Activated CD4-positive, alpha-beta T cell treated with anti-CD3 and anti-CD28 coated beads for 36 hours (primary cell): ENCODE measurements at places on chromosomes 5 and 9. TPM values are rescaled to one million over a fixed set of nuclear protein-coding genes. Genes with fewer than 3 reads are reported as not detected.

FLT4 gene
- total RNA-seq: 0.98 TPM

ZBED3 gene
- total RNA-seq: 2.9 TPM

IL4 gene
- total RNA-seq: 0.77 TPM

DNA sequence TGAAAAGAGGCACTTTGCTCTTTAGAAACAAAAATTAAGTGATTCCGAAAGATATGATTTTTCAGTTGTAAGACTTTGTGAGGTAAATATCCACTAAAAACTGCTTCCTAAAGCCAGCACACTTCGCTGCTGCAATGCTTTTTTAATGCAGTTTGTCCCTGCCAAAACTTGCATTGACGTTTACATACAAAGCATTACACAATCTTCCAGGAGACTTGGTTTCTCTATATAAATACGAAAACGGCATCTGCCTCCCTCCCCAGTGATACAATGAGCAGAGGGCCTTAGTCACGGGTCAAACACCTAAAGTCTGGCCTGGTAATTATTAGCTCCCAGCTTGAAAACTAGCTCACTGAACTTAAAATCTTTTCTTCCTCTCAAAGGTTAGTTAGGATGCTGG lies 170.7 kb downstream of the TSSK1B start:
- no peaks in the 10 kb centered on the region for H3K4me1 ChIP-seq
- no peak for DNase-seq
- no peaks in the 10 kb centered on the region for H3K27me3 ChIP-seq
- H3K36me3 ChIP-seq: no peaks in the 10 kb centered on the region
- H3K4me3 ChIP-seq: no peak overlapping the region

DNA sequence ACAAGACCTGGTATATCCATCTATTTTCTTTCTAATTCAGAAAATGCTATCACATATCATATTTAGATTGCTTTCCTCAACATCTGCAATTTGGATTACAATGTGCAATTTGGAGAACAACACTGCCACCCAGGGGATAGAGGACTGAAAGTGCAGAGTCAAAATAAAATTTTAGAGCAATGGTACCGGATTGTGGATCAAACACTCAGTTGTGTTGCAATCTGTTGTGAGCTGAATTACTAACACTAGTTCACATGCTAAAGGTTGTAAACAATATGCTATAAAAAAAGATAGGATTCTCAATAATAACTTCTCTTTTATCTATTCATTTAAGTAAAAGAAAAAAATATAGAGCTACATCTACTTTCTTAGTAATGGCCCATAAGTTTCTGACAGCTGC lies 11.9 kb upstream of the SRFBP1 start:
- no peaks in the 10 kb centered on the region for H3K4me1 ChIP-seq
- H3K4me3 ChIP-seq: no peak overlapping the region
- H3K27ac ChIP-seq: no peak overlapping the region
- DNase-seq: peak; percentile 35

DNA sequence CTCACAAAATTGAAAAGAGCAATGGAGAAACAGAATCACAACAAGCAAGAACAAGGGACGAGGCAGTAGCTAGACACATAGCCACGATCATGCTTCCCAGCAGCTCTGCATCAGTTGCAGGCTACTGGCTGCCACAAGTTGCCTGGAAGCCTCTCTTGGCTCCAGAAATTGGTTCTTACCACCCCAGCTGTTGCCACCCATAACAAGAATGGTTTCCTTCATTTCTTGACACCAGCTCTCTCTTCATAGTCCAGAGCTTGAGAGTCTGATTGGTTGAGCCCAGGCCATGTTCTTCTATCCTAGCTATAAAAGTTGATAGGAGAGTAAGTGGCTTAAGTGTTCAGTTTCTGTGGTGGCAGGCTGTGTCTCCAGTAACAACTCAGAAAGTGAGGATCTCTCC lies 210.7 kb upstream of the ANKRD55 start:
- no peaks in the 10 kb centered on the region for H3K36me3 ChIP-seq
- H3K27me3 ChIP-seq: no peaks in the 10 kb centered on the region
- H3K4me3 ChIP-seq: no peak overlapping the region
- H3K27ac ChIP-seq: no peak overlapping the region
- DNase-seq: no peak

- H3K4me1 ChIP-seq: peaks cover 59% of the 10 kb centered on the region
- peak overlapping the region; percentile 99 for H3K27ac ChIP-seq
- peaks cover 37% of the 10 kb centered on the region for H3K36me3 ChIP-seq
- DNase-seq: peak; percentile 83
- peak overlapping the region; percentile 11 for H3K4me3 ChIP-seq
- H3K27me3 ChIP-seq: no peaks in the 10 kb centered on the region
Measured at GRCh38 chr5:172133359-172134029, 54.5 kb downstream of the STK10 start.

DNA sequence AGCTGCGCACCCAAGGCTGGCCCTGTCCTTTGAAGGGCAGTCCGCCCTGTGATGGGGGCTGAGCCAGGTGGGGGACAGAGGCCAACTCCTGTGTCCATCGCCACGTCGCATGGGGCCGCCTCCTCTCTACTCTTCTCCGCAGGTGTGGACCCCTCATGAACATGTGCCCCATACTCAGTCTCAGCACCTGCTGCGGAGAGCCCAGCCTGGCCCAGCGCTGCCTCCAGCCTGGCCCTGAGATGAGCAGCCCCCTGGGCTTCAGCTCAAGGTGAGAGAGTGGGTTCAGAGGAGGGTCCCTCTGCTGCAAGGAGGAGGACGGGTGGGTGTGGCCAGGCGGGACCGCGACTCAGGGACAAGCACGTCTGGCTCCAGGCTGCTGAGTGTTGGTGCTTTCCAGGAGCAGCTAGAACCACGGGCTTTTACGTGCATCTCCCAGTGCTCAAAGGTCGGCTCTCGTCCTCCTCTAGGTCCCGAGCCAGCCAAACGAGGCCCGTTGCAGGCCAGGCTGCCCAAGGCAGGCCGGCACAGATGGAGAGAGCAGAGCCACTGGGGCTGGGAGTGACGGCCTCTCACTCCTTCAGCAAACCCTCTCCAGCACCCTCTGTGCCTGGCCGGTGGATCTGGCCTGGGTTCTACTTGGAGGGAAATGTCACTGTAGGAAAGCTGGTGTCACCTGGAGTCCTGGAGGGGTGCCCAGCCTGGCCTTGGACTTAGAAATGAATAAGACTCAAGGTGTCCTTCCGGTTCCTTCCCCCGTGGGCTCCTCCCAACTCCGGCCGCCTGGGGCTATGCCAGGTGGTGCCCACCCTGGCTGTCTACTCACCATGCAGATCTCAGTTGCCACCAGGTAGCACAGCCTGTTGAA lies 48.9 kb upstream of the RNF130 start:
- peaks cover 7% of the 10 kb centered on the region for H3K27me3 ChIP-seq
- no peaks in the 10 kb centered on the region for H3K36me3 ChIP-seq
- H3K4me1 ChIP-seq: no peaks in the 10 kb centered on the region
- H3K27ac ChIP-seq: no peak overlapping the region
- no peak overlapping the region for H3K4me3 ChIP-seq

DNA sequence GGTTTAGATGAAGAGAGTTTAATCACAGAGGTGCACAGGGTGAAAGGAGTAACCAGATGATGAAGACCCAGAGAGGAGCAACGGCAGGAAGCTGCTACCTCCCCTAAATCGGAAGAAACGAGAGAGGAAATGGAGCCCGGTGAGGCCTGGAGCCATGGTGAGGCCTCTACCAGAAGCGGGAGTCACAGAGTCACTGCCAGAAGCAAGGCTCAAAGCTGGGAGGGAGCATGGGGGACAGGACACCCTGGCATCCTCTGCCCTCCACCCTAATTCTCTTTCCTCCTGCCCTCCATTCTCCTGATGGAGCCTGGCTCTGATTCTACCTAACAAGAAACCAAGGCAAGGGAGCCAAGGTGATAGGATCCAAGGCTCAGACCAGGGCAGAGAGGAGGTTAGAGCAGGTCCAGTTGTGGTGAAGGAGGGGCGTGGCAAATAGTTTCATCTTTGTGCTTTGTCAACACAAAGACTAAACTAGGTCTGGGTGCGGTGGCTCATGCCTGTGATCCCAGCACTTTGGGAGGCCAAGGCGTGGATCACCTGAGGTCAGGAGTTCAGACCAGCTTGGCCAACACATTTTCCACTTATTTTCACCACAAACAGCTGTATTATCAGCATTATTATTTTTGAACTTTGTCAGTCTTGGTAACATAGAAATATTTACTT lies 134.4 kb upstream of the RAI14 start:
- no peak overlapping the region for H3K27ac ChIP-seq
- DNase-seq: no peak
- peaks cover 8% of the 10 kb centered on the region for H3K4me1 ChIP-seq
- no peaks in the 10 kb centered on the region for H3K36me3 ChIP-seq

DNA sequence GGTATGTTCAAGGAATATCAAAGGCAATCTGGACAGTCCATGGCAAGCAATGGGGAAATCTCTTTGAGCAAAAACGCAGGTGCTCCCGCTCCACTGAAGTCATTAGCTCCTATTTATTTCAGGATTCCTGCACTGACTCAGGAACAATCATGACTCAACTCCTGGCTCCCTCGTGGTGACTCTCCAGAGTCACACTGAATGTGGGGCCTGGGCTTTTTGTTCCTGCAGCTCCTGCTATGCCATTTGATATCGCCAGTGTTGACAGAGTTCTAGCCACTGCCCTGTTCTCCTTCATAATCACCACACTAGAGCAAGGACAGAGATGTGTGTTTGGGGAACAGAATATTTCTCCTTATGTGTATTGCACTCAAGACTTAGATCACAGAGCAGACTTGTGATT lies 187.2 kb upstream of the ZNF462 start:
- H3K36me3 ChIP-seq: no peaks in the 10 kb centered on the region
- no peaks in the 10 kb centered on the region for H3K4me1 ChIP-seq
- H3K27ac ChIP-seq: no peak overlapping the region

GRCh38 chr9:32741706-32742105 lies 41.6 kb upstream of the TMEM215 start:
- no peak overlapping the region for H3K4me3 ChIP-seq
- no peak overlapping the region for H3K27ac ChIP-seq
- H3K27me3 ChIP-seq: peaks cover 5% of the 10 kb centered on the region
- DNase-seq: no peak
- H3K4me1 ChIP-seq: no peaks in the 10 kb centered on the region
